Activated CD4-positive, alpha-beta T cell treated with anti-CD3 and anti-CD28 coated beads, Interleukin-2, amount 10 ng/mL, durations not matched to agents 7 days and 5 days (primary cell): ENCODE measurements at places on chromosomes 1 and 21. TPM values are rescaled to one million over a fixed set of nuclear protein-coding genes. Genes with fewer than 3 reads are reported as not detected.

- no peak for DNase-seq
Measured at GRCh38 chr1:157405662-157406061, 146.7 kb downstream of the FCRL5 start.

DNA sequence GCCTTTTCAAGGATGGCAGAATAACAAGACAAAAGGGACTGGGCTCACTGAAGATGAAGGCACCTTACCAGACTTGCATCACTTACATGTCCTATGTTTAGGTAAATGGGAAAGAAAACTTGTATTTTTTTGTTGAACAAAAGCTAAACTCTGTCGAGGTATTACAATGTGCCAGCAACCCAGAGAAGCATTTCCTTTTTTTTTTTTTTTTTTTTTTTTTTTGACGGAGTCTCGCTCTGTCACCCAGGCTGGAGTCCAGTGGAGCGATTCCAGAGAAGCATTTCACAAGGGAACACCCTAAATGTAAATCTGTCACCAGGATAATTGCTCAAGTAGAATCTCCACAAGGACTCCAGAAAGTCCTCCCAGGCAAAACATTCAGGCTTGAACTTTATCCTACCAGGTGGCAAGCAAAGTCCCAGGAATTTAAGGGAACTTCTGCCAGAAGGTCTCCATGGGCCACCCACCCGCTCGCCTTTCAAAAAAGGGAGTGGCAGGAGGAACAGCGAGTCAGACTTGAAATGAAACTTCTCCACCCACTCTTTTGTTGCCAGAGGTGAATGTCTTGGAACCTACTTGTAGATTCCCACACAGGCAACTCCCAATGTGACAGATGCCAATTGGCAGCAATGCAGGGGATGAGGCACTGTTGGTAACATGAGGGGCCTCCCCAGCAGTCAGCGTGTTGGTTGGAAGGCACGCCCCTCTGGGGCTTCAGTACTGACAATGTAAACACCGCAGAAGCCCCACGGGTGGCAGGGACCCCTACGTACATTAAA, 125.0 kb downstream of the TIAM1 start:
- DNase-seq = no peak

GRCh38 chr1:76352741-76353435, 278.3 kb downstream of the ST6GALNAC3 start:
- no peak for DNase-seq

DNA sequence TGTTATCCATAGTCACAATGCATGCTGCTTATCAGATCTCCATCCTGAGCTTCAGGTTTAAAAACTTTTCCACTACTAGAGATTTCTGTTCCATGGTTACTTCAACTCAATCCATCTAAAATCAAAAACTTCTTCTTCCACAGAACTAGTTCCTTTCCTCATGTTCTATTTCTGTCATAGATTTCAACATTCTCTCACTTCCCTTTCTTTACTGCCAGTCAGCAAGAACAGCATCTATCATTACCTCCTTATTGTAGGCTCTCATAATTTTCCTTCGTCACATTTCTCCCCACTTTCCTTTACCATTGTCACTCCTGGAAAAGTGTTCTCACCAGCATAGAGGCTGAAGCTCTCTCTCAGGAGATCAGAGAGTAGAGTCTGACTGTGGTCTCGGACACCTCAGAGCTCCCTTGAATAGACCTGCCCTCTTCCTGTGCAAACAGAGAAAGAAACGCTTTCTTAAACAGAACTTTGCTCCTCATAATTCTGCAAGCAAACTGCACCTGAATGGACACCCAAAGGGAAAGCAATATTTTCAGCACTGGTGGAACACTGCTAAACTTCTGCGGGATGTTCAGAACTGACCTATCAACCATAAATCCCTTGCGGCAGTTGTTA, 48.7 kb upstream of the KIRREL1 start:
- no peak for DNase-seq

GRCh38 chr1:172897738-172898137, 153.0 kb downstream of the TNFSF18 start:
- DNase-seq = no peak

GRCh38 chr1:5067246-5067645, 412.8 kb downstream of the AJAP1 start:
- DNase-seq = no peak

- no peak for DNase-seq
Measured at GRCh38 chr1:63975481-63975880, 201.7 kb downstream of the ROR1 start.

- no peak for DNase-seq
Measured at GRCh38 chr1:234643850-234644134, 33.8 kb upstream of the IRF2BP2 start.

- no peak for DNase-seq
Measured at GRCh38 chr21:45458281-45459170, 53.6 kb downstream of the COL18A1 start.

- DNase-seq = no peak
Measured at GRCh38 chr1:67596674-67597073, 88.3 kb upstream of the GADD45A start.

- no peak for DNase-seq
Measured at GRCh38 chr1:246450611-246451251, 56.3 kb downstream of the SMYD3 start.

DNA sequence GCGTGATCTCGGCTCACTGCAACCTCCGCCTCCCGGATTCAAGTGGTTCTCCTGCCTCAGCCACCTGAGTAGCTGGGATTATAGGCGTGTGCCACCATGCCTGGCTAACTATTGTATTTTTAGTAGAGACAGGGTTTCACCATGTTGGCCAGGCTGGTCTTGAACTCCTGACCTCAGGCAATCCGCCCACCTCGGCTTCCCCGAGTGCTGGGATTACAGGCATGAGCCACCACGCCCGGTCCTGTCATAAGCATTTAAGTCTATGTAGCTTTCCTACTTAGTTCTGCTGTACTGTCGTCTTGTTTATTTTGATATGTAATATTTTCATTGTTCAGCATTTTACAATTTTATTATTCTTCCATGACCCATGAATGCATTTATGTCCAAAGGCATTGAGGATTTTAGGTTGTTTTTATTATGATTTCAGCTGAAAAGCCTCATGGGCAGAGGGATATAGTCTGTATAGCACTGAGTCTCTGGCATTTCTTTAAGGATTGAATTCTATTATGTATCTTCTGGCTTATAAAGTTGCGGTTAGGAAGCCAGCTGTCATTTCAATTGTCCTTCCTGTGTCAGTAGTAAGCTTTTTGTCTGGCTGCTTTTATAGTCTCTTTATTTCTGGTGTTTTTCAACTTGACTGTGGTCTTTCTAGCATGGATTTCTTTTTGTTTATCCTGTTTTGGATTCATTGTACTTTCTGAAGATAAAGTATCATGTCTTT, 9.2 kb downstream of the AGPAT3 start:
- no peak for DNase-seq

DNA sequence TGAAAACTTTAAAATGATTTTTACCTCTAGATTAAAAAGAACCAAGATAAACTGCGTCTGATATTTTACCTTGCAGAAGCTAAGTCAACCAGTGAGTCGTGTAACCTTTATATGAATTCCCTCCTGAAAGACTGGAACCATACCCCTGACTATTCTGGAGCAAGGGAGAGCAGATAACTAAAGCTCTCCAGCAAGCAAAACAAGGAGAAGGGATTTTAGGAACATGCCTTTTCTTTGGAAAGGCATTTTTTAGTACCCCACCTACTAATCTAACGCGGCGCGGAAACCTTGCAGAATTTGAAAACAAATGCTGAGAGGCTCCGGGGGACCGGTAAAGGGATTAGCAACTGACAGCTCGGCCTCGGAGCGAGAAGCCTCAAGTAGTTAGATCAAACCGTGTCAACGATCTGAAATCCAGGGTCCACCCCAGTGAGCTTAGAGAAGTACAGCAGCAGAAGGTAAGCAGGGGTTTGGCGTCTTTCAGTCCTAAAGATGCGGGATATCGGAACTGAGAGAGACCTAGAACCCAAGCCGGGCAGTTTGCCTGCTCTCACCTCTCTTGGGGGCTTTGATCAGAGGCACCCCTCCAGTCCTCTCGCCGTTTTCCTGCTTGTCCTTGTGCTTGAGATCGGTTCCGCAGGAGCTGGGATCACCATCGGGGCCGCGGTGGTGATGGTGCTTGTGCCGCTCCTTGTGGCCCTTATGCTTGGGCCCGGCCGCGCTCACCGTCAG, 954 bp downstream of the RSBN1 start:
- DNase-seq = peak; percentile 39

DNA sequence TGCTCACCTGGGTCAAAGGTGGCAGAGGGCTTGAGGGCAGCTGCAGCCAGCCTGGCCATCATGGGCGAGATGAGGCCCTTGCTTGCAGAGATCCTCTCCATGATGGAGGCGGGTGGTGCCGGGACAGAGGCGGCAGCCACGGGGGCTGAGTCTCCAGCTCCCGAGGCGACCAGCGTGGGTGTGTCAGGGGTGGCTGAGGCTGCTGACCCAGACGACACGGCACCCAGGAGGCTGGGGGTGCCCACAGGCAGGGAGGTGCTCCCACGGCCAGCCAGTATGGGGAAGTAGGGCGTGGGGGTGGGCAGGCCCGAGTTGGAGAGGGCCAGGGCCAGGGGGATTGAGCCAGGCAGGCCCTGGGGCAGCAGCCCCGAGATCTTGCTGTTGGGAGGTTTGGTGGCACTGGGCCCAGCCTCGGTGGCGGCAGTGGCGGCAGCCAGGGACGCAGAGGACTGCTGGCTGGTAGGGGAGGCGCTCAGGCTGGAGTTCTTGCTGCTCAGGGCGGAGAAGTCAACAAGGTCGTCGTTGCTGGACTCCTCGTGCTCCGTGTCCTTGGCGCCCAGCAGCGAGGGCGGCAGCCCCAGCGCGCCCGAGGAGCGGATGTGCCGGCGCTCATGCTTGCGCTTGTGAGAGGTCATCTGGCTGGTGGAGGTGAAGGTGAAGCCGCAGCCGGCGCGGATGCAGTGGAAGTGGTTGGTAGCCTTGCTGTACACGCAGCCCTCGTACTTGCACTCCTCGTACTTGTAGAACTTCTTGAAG, 142.9 kb downstream of the CASZ1 start:
- no peak for DNase-seq

DNA sequence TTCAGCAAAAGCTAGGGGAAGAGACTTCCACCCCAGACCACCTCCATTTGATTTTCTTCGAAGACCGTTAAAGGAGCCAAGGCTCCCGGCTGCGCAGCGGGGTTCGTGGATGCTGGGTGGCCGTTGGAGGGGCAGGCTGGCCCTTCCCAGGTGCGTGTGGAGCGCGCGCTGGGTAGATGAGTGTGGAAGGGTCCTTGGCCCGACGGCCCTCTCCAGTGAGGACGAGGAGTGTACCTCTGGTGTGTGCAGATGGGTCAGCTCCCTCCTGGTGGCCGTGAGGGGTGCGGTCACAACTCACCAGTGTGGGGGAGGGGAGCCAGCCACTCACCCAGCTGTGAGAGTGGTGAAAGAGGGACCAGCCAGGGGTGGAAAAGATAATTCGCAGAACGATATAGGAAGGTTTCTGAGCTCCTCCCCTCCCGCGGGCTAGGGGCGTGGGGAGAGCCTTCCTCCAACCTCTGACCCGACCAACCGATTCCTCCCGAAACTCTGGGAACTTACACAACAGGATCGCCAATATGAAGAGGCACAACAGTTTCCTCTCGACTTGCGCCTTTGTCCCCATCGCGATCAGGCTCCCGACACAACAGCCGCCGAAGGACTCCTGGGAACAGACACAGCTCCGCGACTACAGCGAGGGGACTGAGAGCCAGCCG, at the start of gene F11R:
Gene F11R (minus strand): TSS at position 644 of the 656 bp plus-strand sequence. CDS start 79 bp downstream, at position 565.
- DNase-seq = peak; percentile 41

DNA sequence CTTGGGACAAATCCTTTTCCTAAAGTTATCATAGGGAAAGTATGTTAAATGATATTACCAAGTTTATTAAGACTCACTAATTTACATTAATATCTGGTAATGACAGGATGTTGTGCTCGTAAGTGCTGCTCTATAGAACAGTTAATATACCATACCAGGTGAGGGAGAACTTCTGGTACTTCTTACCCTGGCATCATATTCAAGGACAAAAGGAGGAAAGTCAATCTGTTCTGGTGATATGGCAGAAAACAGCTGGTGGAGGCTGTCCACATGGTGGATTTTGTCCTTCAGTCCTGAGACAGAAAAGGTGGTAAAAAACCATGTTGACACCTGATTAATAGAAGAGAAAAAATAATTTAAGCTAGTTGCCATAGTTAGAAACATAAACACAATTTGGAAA, 51.6 kb downstream of the GDAP2 start:
- DNase-seq = no peak

- DNase-seq = no peak
Measured at GRCh38 chr1:170426596-170426995, 105.4 kb upstream of the GORAB start.

TRIM67 gene
- total RNA-seq = not detected

ADORA3 gene
- 0.15 TPM for total RNA-seq

SLC9C2 gene
- total RNA-seq = not detected

BACH1 gene
- 21.1 TPM for total RNA-seq

DCST1 gene
- not detected for total RNA-seq

GSTM3 gene
- total RNA-seq = 8.2 TPM

SH3BGR gene
- total RNA-seq = 1.6 TPM
